ENCODE measurements at places on chromosomes 11 and 22.

- DNase-seq = no peak
These were observed 625.4 kb downstream of the BRD1 start for GRCh38 chr22:49202226-49202625.

GRCh38 chr11:102186551-102187191 lies 76.4 kb downstream of the YAP1 start:
- DNase-seq = no peak

- DNase-seq = peak; percentile 25
These were observed 56.8 kb downstream of the CD6 start for GRCh38 chr11:61028135-61028729.

DNA sequence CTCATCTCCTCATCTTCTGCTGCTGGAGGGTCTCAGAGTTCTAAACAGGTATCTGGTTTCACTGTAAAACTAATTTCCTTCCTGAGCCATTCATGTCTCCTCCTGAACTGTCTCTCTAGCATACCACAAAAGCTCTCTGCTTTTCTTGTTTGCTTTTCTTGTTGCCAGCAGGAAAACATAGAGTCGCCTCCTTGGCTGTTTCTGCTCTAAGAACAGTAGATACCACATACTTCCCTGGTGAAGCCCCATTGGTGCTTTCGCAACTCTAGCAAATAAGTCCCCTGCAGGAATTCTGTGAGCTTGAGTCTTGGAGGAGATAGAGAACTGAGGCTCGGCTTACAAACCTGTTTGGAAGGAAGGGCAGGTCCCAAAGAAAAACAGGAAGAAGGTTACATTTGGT lies 7.0 kb downstream of the DIXDC1 start:
- DNase-seq = no peak

DNA sequence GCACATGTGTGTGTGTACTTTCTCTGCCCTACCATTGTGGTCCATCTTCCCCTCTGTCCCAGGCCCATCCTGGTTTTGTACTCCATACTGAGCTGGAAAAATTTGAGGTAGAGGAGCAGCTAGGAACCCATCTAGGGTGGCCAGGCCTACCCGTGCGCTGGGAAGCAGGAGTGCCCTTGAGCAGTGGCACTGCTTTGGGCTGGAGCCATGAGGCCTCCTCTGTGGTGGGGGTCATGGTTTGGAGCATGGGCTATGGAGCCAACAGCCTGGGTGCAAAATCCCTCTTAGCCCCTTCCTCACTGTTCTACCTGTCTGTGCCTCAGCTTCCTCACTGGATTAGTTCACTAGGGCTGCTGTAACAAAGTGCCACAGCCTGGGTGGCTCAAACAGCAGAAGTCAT lies 21.9 kb upstream of the ALG8 start:
- no peak for DNase-seq

GRCh38 chr11:105000797-105001196 lies 22.2 kb downstream of the CASP5 start:
- no peak for DNase-seq

DNA sequence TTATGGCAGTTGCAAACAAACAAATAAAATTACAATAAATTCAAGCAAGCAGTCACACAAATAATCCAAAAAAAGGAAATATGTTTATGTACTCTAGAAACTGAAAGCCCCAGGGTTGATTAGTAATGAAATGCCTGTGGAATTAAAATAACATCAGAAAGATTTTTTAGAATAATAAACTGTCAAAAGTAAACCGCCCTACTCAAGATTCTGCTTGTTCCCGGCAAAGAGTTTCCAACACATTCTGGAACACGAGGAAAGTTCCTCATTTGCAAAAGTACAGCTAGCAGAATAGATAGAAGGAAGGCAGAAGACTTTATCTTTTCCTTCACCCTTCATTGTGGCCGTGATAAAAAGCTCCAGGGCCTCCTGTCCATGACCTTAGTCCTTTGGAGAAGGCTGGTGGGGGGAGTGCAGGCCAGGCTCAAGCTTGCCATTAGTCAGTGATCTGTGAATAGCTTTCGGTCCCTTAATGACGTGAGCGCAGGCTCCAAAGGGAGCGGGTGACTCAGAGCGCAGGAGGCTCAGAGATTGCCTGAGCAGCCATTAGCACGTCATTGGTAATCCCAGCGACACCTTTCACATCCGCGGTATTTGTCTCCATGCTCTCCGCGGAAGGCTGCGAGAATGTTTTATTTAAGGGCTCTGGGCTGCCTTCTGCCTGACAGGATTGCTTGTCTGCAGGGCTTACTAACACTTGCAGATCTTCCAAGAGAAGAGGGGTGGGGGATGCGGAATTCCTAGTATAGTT lies 458.3 kb downstream of the METTL15 start:
- DNase-seq = peak; percentile 50

Measured in caudate nucleus (tissue), 63 donors.